ENCODE measurements at places on chromosomes 12 and 14. TPM values are rescaled to one million over a fixed set of nuclear protein-coding genes. Genes with fewer than 3 reads are reported as not detected.

Gene CEBPE
- total RNA-seq: not detected

Gene NEUROD4
- total RNA-seq: not detected

Gene TAS2R50
- 7.1 TPM for total RNA-seq

Gene TAS2R9
- not detected for total RNA-seq

- H3K4me1 ChIP-seq: peaks cover 26% of the 10 kb centered on the region
- no peak overlapping the region for H3K4me3 ChIP-seq
- DNase-seq: no peak
- H3K27me3 ChIP-seq: no peaks in the 10 kb centered on the region
Measured at GRCh38 chr12:79673354-79673753, 17.4 kb downstream of the PAWR start.

- H3K36me3 ChIP-seq: no peaks in the 10 kb centered on the region
- H3K27ac ChIP-seq: no peak overlapping the region
- no peak for DNase-seq
- H3K4me3 ChIP-seq: no peak overlapping the region
Measured at GRCh38 chr12:94563286-94563685, 87.1 kb downstream of the TMCC3 start.

DNA sequence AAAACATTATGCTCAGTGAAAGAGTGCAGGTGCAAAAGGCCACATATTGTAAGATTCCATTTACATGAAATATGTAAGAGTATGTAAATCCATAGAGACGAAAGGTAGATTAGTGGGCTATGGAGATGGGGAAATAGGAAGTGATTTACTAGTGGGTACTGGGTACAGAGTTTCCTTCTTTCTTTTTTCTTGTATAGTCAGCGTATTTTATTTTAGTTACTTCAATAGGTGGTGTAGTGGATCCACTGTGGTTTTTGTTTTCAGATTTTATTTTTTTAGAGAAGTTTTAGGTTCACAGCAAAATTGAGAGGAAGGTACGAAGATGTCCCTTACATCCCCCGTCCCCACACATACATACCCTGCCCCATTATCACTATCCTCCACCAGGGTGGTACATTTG, 6.1 kb upstream of the CIT start:
- DNase-seq: no peak
- H3K36me3 ChIP-seq: no peaks in the 10 kb centered on the region
- H3K4me3 ChIP-seq: no peak overlapping the region
- no peak overlapping the region for H3K27ac ChIP-seq

DNA sequence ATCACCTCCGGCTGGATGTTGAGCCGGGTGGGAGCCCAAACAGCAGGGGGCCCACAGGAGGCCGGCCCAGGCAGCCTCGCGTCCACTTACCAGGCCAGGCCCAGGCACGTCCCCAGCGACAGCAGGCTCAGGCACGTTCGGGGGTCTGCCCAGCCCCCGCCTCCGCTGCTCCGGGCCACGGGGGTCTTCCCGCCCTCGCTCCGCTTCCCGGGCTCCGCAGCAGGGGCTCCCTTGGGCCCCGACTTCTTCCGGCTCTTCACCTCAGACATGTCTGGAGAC, 216 bp downstream of the IKBIP start:
- peak overlapping the region; percentile 92 for H3K4me3 ChIP-seq
- no peaks in the 10 kb centered on the region for H3K36me3 ChIP-seq
- H3K4me1 ChIP-seq: no peaks in the 10 kb centered on the region
- H3K27ac ChIP-seq: peak overlapping the region; percentile 73
- DNase-seq: no peak
- no peaks in the 10 kb centered on the region for H3K27me3 ChIP-seq

- H3K36me3 ChIP-seq: no peaks in the 10 kb centered on the region
- H3K4me3 ChIP-seq: peak overlapping the region; percentile 56
- H3K4me1 ChIP-seq: peaks cover 28% of the 10 kb centered on the region
- H3K27ac ChIP-seq: peak overlapping the region; percentile 80
- no peaks in the 10 kb centered on the region for H3K27me3 ChIP-seq
Measured at GRCh38 chr14:89576145-89576927, 159.3 kb upstream of the FOXN3 start.

DNA sequence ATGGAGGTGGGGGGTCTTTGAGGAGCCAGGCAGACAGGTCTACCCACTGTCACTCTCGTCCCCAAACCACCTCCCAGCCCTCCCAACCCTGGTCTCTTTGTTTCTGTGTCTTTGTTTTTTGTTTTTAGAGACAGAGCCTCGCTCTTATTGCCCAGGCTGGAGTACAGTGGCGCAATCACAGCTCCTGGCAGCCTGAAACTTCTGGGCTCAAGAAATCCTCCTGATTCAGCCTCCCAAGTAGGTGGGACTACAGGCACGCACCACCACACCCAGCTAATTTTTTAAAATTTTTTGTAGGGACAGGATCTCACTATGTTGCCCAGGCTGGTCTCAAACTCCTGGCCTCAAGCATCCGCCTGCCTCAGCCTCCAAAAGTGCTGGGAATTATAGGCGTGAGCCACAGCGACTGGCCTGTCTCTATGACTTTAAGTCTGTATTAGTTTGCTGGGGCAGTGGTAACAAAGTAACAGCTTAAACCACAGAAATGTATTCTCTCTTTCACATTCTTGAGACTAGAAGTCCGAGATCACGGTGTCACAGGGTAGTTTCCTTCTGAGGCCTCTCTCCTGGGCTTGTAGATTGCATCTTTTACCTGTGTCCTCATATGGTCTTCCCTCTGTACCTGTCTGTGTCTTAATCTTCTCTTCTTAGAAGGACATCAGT, 26.1 kb downstream of the DTX1 start:
- H3K27ac ChIP-seq: no peak overlapping the region
- H3K4me3 ChIP-seq: no peak overlapping the region
- H3K4me1 ChIP-seq: no peaks in the 10 kb centered on the region
- no peak for DNase-seq
- no peaks in the 10 kb centered on the region for H3K27me3 ChIP-seq

DNA sequence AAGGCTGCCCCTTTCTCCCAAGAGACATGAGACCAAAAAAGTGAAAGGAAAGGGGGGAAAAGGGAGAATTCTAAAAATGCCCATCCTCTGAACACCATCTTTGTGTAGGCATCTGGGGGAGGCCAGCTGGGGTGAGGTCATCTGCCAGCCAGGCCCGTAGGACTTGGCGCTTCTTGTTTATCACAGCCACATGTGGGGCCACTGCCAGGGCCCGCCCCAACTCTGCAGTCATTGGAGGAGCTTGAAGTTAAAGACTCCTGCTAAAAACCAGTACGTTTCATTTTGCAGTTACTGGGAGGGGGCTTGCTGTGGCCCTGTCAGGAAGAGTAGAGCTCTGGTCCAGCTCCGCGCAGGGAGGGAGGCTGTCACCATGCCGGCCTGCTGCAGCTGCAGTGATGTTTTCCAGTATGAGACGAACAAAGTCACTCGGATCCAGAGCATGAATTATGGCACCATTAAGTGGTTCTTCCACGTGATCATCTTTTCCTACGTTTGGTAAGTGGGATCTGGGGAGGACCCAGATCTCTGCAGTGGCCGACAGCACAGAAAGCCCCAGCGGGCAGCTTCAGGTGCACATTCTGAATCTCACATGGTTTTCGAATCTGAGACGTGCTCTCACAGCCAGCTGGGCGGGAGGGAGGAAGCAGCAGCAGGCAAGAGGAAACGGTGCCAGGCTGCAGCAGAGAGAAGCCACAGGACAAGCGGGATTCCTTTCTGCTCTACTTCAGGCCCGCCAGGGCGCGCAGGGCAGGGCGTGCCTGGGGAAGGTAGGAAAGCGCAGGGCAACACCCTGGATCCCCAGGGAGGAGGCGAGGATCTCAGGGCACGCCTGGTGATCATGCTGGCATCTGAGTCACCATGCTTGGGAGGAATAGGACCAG, at the start of gene P2RX7:
TSS of gene P2RX7 (plus strand) at position 276 of the 881 bp plus-strand sequence. CDS start at position 371, 95 bp downstream.
- H3K4me3 ChIP-seq: peak within 1 kb of the TSS; percentile 81
- no peaks in the 10 kb centered on the region for H3K36me3 ChIP-seq
- H3K27me3 ChIP-seq: no peaks in the 10 kb centered on the region
- H3K27ac ChIP-seq: no peak within 1 kb of the TSS

DNA sequence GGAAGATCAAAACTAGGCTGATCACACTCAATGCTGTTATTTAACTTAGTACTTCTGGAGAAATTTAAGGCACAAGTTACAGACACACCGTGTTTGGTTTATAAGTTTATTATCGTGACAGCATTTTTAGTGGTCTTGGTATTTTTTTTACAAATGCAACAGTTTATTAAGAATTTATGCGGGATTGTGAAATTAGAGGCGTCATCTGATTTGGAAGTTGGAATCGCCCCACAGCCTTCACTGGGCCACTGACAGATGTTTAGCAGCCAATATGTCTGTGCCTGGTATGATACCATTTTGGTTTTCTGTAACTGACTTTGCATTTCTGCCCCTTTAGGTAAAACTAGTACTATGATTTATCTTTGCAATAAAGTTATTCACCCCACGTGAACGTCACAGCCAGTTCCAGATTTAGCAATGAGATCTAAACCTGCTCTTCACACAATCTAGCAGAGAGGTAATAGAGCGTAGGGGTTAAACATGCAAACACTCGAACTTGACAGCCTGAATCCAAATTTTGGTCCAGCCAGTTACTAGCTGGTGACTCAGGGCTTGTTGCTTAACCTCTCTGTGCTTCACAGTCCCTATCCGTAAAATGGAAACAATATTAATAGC, 73.2 kb upstream of the SSTR1 start:
- no peaks in the 10 kb centered on the region for H3K27me3 ChIP-seq
- H3K4me1 ChIP-seq: no peaks in the 10 kb centered on the region
- H3K4me3 ChIP-seq: no peak overlapping the region
- no peak for DNase-seq
- no peaks in the 10 kb centered on the region for H3K36me3 ChIP-seq

- H3K4me1 ChIP-seq: no peaks in the 10 kb centered on the region
- no peak overlapping the region for H3K27ac ChIP-seq
- no peaks in the 10 kb centered on the region for H3K36me3 ChIP-seq
- H3K27me3 ChIP-seq: no peaks in the 10 kb centered on the region
- no peak for DNase-seq
Measured at GRCh38 chr14:95722525-95723190, 8.7 kb upstream of the TCL1A start.

DNA sequence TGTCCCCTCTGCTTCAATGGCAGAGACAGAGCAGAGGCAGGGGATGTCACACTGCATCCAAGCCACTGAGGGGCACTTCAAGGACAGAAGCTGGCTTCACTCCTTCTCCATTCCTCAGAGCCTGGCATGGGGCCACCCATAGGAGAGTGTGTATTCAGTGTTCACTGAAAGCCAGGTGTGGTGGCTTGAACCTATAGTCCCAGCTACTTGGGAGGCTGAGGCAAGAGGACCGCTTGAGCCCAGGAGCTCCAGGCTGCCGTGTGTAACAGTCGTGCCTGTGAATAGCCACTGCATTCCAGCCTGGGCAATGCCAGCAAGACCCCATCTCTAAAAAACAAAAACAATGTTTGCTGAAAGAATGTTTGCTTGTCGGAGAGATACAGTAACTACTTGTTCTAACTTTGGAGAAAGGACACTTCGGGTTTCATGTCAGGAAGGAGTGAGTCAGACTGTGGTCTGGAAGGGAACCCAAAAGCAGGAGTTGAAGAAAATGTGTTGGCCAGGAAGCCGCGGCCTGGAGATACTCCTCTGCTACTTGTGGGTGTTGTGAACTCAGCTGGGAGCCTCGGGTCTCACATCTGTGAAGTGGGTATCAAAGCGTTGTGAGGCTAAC, 43.4 kb downstream of the ELK3 start:
- peak overlapping the region; percentile 36 for H3K4me3 ChIP-seq
- no peaks in the 10 kb centered on the region for H3K27me3 ChIP-seq
- no peaks in the 10 kb centered on the region for H3K36me3 ChIP-seq
- peak; percentile 39 for DNase-seq
- peak overlapping the region; percentile 58 for H3K27ac ChIP-seq

- DNase-seq: no peak
- H3K4me3 ChIP-seq: no peak overlapping the region
- H3K27me3 ChIP-seq: no peaks in the 10 kb centered on the region
Measured at GRCh38 chr12:130369816-130370215, 32.1 kb downstream of the PIWIL1 start.

DNA sequence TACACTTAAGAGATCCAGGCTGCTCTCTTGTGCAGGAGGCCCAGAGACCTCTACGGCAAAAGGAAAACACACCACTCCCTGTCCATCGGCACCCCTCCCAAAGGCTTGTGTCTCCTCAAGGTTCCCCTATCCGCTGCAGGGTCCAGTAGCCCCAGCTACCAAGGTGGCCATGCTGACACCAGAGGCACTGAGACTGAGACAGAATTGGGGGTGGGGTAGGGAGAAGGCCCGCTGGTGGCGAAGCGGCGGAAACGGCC, 590 bp downstream of the DDIT3 start:
- H3K27me3 ChIP-seq: no peaks in the 10 kb centered on the region
- peak overlapping the region; percentile 96 for H3K27ac ChIP-seq
- peak overlapping the region; percentile 83 for H3K4me3 ChIP-seq
- peaks cover 30% of the 10 kb centered on the region for H3K36me3 ChIP-seq

GRCh38 chr12:46261646-46262045, 7.2 kb downstream of the SLC38A1 start:
- DNase-seq: no peak
- peaks cover 36% of the 10 kb centered on the region for H3K4me1 ChIP-seq
- H3K27ac ChIP-seq: no peak overlapping the region
- H3K4me3 ChIP-seq: no peak overlapping the region
- no peaks in the 10 kb centered on the region for H3K36me3 ChIP-seq

DNA sequence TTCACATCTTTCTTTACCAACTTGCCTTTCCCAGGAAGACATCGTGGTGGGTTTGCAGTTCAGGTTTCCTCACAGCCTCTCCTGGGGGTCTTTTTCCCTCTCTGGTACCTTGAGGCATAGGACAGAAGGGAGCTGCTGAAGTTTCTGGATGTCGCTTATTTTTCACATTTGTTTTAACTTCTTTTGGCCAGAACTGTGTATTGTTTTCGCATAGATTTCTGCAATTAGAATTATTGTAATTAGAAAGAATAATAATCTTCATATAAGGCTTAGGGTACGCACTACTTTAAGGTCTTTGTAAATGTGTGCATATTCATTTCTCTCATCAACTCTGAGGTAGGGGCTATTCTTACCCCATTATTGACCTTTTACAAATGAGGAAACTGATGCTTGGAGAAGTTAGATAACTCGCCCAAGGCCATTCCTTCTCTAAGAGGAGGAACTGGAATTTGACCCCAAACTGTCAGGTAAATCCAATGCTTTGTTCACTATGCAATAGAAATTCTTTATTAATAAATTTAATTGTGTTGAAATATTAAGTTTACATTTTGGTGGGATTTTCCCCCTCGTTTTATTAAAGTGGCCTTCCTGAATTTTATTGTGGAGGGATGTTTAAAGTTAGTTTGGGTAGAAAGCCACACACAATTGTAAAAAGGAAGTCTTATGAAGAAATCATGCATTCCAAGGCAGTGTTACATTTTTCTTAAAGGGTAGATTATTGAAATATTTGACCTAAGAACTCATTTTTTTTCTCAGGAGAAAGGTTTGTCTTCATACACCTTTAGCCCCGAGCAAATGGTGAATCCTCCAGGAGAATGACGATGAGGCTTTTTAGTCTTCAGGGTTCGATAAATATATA, 12.1 kb upstream of the SLC38A2 start:
- H3K4me1 ChIP-seq: peaks cover 58% of the 10 kb centered on the region
- H3K36me3 ChIP-seq: no peaks in the 10 kb centered on the region
- DNase-seq: no peak
- no peaks in the 10 kb centered on the region for H3K27me3 ChIP-seq
- H3K27ac ChIP-seq: peak overlapping the region; percentile 99
